ENCODE measurements at places on chromosomes 7 and 10.
A peak's percentile ranks its signal among the peaks of the same experiment; 100 is the strongest.

DNA sequence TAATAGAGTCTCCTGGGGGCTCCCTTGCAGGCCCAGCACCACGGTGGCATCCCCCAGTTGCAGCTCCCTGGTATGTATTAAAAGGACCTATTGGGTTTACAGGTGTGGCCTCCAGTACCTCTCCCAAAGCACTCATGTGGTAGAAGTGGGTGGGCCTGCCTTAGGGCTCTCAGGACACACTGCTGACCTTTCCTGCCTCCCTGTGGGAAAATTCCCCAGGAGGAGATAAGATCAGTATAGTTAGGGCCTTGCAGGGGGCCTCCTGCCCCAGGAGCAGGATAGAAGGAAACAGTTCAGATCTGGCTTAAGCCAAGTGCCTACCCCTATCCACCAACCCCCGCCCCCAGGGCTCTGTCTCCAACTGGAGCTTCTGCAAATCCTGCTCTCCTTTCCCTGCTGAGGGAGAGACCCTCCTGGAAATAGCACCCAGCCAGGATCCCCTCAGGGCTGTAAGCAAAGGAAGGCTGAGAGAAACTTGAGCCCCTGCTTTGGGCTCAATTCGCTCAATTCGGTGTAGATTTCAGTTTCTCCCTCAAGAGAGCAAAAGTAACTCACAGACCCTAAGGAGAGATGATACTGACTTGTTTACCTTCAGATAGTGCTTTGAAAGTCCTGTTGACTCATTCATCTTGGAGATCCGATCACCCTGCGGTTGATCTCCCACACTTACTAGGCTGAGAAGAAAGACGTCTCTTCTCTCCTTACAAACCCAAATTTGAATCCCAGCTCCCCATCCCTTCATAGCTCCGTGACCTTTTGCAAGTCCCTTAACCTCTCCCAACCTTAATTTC, 130.6 kb downstream of the WDR11 start:
- no peak for DNase-seq
- H3K27me3 ChIP-seq = peaks cover 56% of the 10 kb centered on the region
- H3K4me3 ChIP-seq = no peak overlapping the region
- H3K27ac ChIP-seq = no peak overlapping the region
- no peaks in the 10 kb centered on the region for H3K36me3 ChIP-seq

- DNase-seq = no peak
- no peaks in the 10 kb centered on the region for H3K27me3 ChIP-seq
- peak overlapping the region; percentile 49 for H3K27ac ChIP-seq
These were observed 92.2 kb downstream of the GRK5 start for GRCh38 chr10:119299531-119299930.

DNA sequence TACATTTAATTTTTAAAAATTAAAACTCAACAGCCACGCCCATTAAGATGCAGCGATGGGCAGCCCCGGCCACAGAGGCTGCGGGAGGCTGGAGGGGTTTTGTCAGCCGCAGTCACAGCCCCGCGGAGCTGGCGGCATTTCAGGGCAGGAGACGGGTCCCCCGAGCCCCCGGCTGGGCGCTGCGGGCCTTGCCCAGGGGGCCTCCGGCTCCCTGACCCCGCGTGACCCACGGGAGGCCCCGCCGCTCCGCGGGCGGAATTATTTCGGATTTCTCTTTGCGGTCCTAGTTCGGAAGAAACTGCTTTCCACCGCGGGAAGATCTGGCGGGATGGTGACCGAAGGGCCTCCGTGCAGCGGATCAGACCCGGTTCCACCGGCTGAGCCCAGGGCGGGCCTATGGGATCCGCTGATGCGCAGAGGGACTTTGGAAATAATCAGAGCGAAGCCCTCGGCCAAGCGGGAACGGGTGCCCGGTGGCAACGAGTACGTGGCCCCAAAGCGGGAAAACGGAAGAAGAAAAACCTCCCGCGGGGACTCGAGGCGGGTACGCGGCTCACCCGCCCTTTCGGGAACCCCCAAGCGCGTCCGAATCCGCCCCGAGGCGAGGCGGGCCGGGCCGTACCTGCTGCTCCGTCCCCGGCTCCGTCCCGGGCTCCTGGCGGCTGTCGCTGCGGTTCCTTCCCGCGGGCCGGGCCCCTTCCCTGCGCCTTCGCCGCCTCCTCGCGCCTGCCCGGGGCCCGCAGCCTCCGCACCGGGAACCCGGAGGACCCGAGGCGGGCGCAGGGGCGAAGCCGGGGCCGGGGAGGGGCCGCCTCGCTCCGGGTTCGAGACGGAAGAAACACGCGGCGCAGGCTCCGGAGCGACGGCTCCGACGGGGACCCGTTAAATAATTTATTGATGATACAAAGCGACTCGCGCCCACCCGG, 1.7 kb downstream of the NKX6-2 start:
- no peak overlapping the region for H3K27ac ChIP-seq
- H3K4me1 ChIP-seq = no peaks in the 10 kb centered on the region
- H3K27me3 ChIP-seq = no peaks in the 10 kb centered on the region
- no peak overlapping the region for H3K4me3 ChIP-seq

DNA sequence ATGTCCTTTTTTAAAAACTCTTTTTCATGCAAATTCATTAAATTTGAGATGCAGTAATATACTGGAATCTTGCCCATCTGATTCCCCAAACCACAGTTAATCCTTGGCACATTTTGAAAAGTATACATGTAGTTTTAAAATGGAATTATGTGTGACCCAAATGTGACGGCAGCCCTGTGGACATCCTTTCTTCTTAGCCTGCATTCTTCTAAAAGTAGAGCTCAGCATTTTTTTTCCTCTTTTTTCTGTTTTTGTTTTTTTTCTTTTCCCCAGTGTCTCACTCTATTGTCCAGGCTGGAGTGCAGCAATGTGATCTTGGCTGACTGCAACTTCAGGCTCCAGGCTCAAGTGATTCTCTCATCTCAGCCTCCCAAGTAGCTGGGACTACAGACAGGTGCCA, 338.9 kb downstream of the GALNT17 start:
- no peak overlapping the region for H3K4me3 ChIP-seq
- no peaks in the 10 kb centered on the region for H3K36me3 ChIP-seq
- H3K27me3 ChIP-seq = no peaks in the 10 kb centered on the region
- no peaks in the 10 kb centered on the region for H3K4me1 ChIP-seq
- no peak overlapping the region for H3K27ac ChIP-seq

DNA sequence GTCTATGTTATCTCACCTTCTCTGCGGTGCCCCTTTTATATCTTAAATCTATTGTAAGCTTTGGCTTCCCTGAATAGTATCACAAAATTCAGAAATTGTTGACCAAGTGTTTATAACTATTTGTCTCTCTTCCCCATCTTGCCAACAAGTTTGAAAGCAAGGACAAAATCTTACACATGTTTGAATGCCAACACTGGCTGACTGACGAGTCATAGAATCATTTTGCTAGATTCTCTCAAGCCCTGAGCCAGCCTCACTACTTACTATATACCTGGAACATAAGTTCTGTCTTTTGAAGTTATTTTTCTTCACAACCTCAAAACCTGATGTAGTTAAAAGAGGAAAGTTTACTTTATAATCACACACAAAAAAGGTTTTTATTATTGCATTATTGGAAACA, 700.7 kb downstream of the PHTF2 start:
- H3K4me3 ChIP-seq = no peak overlapping the region
- no peaks in the 10 kb centered on the region for H3K4me1 ChIP-seq
- H3K27me3 ChIP-seq = no peaks in the 10 kb centered on the region
- DNase-seq = no peak
- H3K36me3 ChIP-seq = no peaks in the 10 kb centered on the region
- no peak overlapping the region for H3K27ac ChIP-seq

DNA sequence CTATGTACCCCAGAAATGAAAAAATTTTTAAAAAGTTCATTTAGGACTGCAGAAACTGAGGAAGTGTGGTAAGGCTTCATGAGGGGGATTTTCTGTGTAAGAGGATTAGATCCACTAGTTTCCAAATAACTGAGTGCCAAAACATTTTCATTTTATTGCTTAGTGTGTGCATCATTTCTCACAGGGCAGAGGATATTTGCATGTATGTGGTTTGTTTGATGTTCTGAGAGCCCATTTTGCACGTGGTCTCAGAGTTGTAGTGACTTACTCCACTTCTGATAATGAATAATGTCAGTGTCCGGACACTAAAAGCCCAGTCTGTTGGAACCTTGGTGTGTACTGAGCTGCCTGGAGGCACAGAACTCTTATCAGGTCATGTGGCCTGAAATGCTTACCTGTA, 299.9 kb downstream of the AUTS2 start:
- DNase-seq = no peak
- H3K4me1 ChIP-seq = no peaks in the 10 kb centered on the region
- H3K27me3 ChIP-seq = peaks cover 7% of the 10 kb centered on the region
- H3K4me3 ChIP-seq = no peak overlapping the region

DNA sequence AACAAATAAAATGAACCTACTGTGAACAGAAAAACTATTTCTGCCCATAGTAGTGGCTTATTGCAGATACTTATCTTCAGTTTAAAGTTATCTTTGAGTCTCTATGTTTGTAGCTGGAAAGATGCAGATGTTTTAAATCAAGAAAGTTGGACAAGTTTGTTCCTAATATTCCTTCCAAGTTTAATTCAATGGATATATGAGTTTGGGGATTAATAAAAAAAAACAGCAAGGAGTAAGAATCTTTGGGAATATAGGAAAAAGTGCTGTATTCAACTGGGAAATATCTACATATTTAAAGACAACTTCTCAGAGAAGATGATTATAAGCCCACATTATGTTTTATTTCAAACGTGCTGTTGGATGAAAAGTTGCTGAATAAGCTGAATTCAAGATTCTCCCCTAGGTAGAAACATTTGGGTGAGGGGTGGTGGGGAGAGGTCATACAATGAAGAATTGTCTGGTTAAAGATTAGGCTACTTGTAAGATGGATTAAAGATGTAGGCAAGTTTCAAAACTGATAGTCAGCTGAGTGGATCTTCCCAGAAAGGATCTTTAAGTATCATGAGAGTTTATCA, 1135.2 kb downstream of the CNTNAP2 start:
- H3K36me3 ChIP-seq = no peaks in the 10 kb centered on the region
- H3K27ac ChIP-seq = no peak overlapping the region
- DNase-seq = no peak
- no peaks in the 10 kb centered on the region for H3K27me3 ChIP-seq
- H3K4me1 ChIP-seq = no peaks in the 10 kb centered on the region
- no peak overlapping the region for H3K4me3 ChIP-seq

DNA sequence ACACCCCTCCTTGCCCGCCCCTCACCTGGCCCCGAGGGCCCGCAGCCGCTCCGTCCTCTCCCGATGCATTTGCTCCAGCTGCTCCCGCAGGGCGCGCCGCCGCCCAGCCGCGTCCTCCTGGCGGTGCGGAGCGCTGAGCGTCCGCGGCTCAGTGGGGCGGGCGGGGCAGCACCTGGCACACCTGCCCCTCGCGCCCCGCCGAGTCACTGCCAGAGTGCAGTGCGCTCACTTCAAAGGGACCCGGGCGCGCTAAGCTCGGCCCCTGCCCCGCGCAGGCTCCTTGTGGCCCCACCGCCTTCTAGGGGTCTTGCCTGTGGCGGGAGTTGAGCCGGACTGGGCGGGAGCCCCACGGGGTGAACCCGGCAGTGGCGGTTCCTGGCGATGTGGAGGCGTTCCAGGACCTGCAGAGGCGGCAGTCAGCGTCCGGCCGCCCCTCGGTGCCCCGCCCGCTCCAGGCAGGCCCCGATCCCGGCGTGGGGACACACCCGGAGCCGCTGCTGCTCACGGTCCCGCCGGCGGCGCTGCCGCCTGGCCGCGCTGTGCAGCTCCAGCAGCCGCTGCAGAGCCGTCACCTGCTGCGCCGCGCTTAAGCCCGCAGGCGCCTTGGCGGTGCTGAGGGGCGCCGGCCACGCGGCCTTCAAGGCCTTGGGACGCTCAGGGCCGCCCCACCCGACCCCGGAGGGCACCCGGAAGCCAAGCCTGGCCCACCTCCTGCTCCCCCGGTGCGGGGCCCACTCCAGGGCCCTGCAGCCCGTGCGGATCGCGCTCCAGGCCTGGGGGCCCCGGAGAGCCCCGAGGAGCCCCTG, 6.7 kb downstream of the ATP6V1F start:
- peak; percentile 45 for DNase-seq
- H3K27ac ChIP-seq = no peak overlapping the region
- peaks cover 20% of the 10 kb centered on the region for H3K4me1 ChIP-seq
- H3K4me3 ChIP-seq = peak overlapping the region; percentile 70

DNA sequence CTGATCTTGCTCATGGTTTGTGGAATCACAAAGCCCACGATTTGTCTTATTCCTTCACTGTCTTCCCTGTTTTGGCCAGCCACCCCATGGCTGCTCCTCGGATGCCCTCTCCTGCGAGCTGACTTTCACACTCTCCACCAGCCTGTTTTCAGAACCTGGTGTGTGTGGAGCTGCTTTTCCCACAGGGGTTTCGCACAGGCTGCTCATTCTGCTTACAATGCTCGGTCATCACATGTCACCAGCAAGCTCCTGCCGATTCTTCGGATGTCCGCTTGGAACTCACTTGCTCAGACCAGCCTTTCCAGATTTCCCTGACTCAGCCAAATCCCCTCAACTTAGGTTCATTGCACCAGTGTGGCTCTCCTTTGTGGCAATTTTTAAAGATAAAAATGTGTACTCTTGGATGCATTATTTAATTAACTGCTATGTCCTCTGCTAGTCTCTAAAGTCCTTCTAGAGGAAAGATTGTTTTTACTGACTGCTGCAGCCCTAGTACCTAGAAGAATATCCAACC, 1018.6 kb upstream of the LRRTM3 start:
- no peaks in the 10 kb centered on the region for H3K4me1 ChIP-seq
- no peaks in the 10 kb centered on the region for H3K36me3 ChIP-seq
- no peak overlapping the region for H3K4me3 ChIP-seq
- no peak for DNase-seq
- no peak overlapping the region for H3K27ac ChIP-seq

DNA sequence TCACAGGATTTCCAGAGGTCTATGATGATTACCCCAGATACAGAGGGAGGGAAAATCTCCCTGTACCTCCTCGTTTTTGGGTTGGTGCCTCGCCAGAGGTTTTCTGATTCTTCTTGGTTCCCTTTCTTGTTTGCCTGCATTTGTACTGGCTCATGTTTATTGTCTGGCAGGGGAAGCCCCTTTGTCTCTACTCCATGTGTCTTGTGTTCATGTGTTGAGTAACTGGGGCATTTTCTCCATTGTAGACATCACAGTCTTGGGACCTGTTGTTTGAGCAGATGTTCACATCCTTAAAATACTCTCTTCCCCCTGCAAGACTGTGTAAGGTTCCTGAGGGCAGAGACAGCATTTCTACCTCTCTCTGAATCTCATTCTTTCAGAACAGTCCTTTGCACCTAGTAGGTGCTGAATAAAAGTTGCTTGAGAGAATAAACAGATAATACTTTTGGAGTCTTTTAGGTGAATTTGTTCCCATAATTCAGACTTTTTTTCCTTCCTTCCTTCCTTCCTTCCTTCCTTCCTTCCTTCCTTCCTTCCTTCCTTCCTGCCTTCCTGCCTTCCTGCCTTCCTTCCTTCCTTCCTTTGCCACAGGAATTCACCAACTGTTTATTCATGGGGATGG, 25.1 kb downstream of the CDK14 start:
- no peak for DNase-seq
- no peaks in the 10 kb centered on the region for H3K27me3 ChIP-seq
- no peaks in the 10 kb centered on the region for H3K36me3 ChIP-seq
- no peak overlapping the region for H3K27ac ChIP-seq

GRCh38 chr10:122113161-122113944, 124.4 kb downstream of the TACC2 start:
- H3K4me1 ChIP-seq = no peaks in the 10 kb centered on the region
- H3K36me3 ChIP-seq = no peaks in the 10 kb centered on the region
- H3K27ac ChIP-seq = no peak overlapping the region
- no peak for DNase-seq
- H3K4me3 ChIP-seq = no peak overlapping the region
